ENCODE measurements at places on chromosomes 11 and 22. TPM values are rescaled to one million over a fixed set of nuclear protein-coding genes. Genes with fewer than 3 reads are reported as not detected.

The VPREB1 gene
- 2.5 TPM for total RNA-seq

The ELMOD1 gene
- 0.05 TPM for total RNA-seq

The PANX3 gene
- total RNA-seq = not detected

The POU2AF3 gene
- total RNA-seq = 2.7 TPM

The HPS4 gene
- total RNA-seq = 20.6 TPM

The RBMXL2 gene
- total RNA-seq = 0.09 TPM

DNA sequence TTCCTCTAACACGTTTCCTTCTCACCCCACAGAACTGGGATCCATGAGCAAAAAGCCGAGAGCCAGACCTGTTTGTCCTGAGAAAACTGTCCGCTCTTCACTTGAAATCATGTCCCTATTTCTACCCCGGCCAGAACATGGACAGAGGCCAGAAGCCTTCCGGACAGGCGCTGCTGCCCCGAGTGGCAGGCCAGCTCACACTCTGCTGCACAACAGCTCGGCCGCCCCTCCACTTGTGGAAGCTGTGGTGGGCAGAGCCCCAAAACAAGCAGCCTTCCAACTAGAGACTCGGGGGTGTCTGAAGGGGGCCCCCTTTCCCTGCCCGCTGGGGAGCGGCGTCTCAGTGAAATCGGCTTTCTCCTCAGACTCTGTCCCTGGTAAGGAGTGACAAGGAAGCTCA, 24.0 kb downstream of the CD5 start:
- no peak for DNase-seq
